Effector memory CD4-positive, alpha-beta T cell (primary cell): ENCODE measurements at places on chromosomes 11 and 22.

DNA sequence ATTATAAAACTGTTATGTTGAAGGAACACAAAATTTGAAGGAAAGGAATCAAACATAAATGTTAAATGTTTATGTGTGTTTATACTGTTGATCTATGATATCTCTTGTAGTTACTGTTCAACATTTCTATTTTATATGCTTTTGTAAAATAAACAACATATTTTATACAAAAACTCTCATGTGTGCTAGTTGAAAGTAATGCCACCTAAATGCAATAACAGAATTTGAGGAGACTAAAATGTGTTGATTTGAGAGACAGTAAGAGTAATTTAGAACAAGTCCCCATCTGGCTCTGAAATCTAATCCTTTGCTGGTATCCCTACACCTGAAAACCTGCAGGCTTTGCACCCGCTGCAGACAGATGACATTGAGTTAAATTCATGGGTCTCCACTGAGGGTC, 95.7 kb upstream of the TOP3B start:
- no peaks in the 10 kb centered on the region for H3K4me1 ChIP-seq
- H3K36me3 ChIP-seq: no peaks in the 10 kb centered on the region
- H3K27me3 ChIP-seq: peaks cover 10% of the 10 kb centered on the region
- H3K4me3 ChIP-seq: no peak overlapping the region
- DNase-seq: no peak
- no peak overlapping the region for H3K27ac ChIP-seq

GRCh38 chr22:34115722-34116121, 195.4 kb upstream of the LARGE1 start:
- H3K4me3 ChIP-seq: no peak overlapping the region
- no peak overlapping the region for H3K27ac ChIP-seq
- no peaks in the 10 kb centered on the region for H3K27me3 ChIP-seq
- H3K36me3 ChIP-seq: no peaks in the 10 kb centered on the region
- DNase-seq: no peak

- H3K4me1 ChIP-seq: no peaks in the 10 kb centered on the region
- no peaks in the 10 kb centered on the region for H3K27me3 ChIP-seq
- peaks cover 71% of the 10 kb centered on the region for H3K36me3 ChIP-seq
Observed at GRCh38 chr11:121564948-121565684, 112.3 kb upstream of the SORL1-AS1 start.

DNA sequence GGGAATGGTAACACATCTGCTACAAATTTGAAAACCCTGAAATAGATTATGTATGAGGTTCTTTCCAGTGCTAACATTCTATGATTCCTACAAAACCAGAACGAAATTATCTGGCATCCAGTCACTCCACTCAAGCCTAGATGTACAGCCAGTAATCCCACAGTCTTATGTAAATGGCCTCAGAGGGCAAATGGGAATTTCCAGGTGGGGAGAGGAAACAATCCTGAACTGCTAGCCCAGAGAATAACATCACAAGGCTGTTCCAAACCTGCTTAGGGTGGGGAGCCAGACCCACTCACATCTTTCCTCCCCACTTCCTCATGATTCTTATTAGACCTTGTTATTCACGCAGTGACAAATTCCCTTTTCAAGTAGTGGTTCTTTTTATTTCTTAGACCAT, 3.5 kb downstream of the FIBIN start:
- H3K36me3 ChIP-seq: no peaks in the 10 kb centered on the region
- H3K4me1 ChIP-seq: no peaks in the 10 kb centered on the region
- H3K27me3 ChIP-seq: no peaks in the 10 kb centered on the region
- H3K27ac ChIP-seq: no peak overlapping the region

- no peak overlapping the region for H3K27ac ChIP-seq
- no peak overlapping the region for H3K4me3 ChIP-seq
- H3K4me1 ChIP-seq: no peaks in the 10 kb centered on the region
- no peak for DNase-seq
Observed at GRCh38 chr11:87251560-87251959, 213.8 kb downstream of the TMEM135 start.

GRCh38 chr11:131686836-131687235, 316.4 kb downstream of the NTM start:
- no peak for DNase-seq
- no peaks in the 10 kb centered on the region for H3K36me3 ChIP-seq
- no peak overlapping the region for H3K27ac ChIP-seq
- H3K27me3 ChIP-seq: no peaks in the 10 kb centered on the region
- H3K4me1 ChIP-seq: no peaks in the 10 kb centered on the region

DNA sequence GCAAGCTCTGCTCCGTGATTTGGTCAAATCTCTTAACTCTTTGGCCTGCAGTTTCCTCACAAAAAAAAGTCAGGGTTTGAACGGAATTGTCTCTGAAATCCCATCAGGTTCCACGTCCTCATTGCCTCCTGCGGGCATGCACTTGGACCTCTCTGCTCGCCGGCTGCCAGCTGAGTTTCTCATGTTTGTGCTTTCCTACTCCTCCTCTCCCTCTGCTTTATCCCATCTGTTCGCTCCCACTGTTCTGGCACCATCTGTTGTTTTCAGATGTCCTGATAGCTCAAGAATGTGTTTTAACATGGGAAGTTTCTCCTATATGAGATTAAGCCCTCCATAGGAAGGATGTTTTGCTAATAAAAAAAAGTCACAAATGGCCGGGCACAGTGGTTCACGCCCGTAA, 49.4 kb upstream of the ARHGAP42 start:
- no peaks in the 10 kb centered on the region for H3K36me3 ChIP-seq
- H3K27ac ChIP-seq: no peak overlapping the region
- H3K27me3 ChIP-seq: no peaks in the 10 kb centered on the region
- H3K4me1 ChIP-seq: no peaks in the 10 kb centered on the region
- no peak for DNase-seq

- peak overlapping the region; percentile 1 for H3K27ac ChIP-seq
- H3K36me3 ChIP-seq: no peaks in the 10 kb centered on the region
- H3K4me1 ChIP-seq: peaks cover 18% of the 10 kb centered on the region
- H3K27me3 ChIP-seq: no peaks in the 10 kb centered on the region
Observed at GRCh38 chr11:68962527-68963250, 18.1 kb downstream of the MRGPRD start.

GRCh38 chr22:48098921-48099245, 1336.4 kb downstream of the TBC1D22A start:
- H3K4me3 ChIP-seq: no peak overlapping the region
- no peaks in the 10 kb centered on the region for H3K27me3 ChIP-seq
- H3K36me3 ChIP-seq: no peaks in the 10 kb centered on the region
- no peak for DNase-seq

DNA sequence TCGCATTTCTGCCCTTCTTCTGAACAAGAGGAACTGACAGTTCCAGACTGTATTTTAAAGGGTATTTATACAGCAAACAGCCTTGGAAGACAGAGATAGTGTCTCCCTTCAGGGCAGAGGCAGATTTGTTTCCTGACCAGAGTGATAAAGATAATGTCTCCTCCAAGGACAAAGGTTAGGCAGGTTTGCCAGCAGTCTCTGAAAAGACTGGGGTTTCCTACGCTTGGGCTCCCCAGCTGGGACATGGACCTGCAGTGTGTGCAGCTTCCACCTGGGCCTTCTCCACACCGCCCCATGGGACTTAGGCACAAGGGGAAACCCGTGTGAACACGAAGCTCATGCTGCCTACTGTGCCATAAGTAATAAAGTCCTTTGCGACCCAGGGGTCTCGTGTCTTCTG, 42.1 kb downstream of the RPL27A start:
- H3K27me3 ChIP-seq: no peaks in the 10 kb centered on the region
- H3K4me1 ChIP-seq: no peaks in the 10 kb centered on the region

- H3K4me1 ChIP-seq: peaks cover 7% of the 10 kb centered on the region
- no peak overlapping the region for H3K27ac ChIP-seq
- H3K4me3 ChIP-seq: no peak overlapping the region
- H3K36me3 ChIP-seq: no peaks in the 10 kb centered on the region
- DNase-seq: no peak
Observed at GRCh38 chr11:9214765-9215164, 50.4 kb downstream of the DENND5A start.

GRCh38 chr11:134837887-134838232, 425.8 kb upstream of the B3GAT1 start:
- no peak overlapping the region for H3K27ac ChIP-seq
- H3K4me1 ChIP-seq: no peaks in the 10 kb centered on the region
- no peaks in the 10 kb centered on the region for H3K27me3 ChIP-seq
- no peak overlapping the region for H3K4me3 ChIP-seq
- no peaks in the 10 kb centered on the region for H3K36me3 ChIP-seq
- no peak for DNase-seq

GRCh38 chr11:103920449-103920848, 116.0 kb upstream of the DDI1 start:
- no peak overlapping the region for H3K27ac ChIP-seq
- H3K36me3 ChIP-seq: no peaks in the 10 kb centered on the region
- H3K27me3 ChIP-seq: no peaks in the 10 kb centered on the region

GRCh38 chr11:60925868-60926267, 1.6 kb downstream of the TMEM132A start:
- H3K36me3 ChIP-seq: peaks cover 23% of the 10 kb centered on the region
- H3K27me3 ChIP-seq: peaks cover 20% of the 10 kb centered on the region
- H3K4me3 ChIP-seq: no peak overlapping the region
- H3K4me1 ChIP-seq: peaks cover 15% of the 10 kb centered on the region
- no peak for DNase-seq

GRCh38 chr11:119415517-119415916, 7.5 kb downstream of the THY1 start:
- no peaks in the 10 kb centered on the region for H3K4me1 ChIP-seq
- no peaks in the 10 kb centered on the region for H3K36me3 ChIP-seq
- H3K27me3 ChIP-seq: no peaks in the 10 kb centered on the region
- DNase-seq: no peak
- H3K27ac ChIP-seq: no peak overlapping the region
- no peak overlapping the region for H3K4me3 ChIP-seq

- H3K27ac ChIP-seq: no peak overlapping the region
- H3K27me3 ChIP-seq: no peaks in the 10 kb centered on the region
- H3K36me3 ChIP-seq: no peaks in the 10 kb centered on the region
Observed at GRCh38 chr22:22025320-22026156, 43.0 kb upstream of the TOP3B start.
